Activated CD8-positive, alpha-beta memory T cell treated with anti-CD3 and anti-CD28 coated beads for 1 hour (primary cell): ENCODE measurements at places on chromosomes 1 and 21.
A peak's percentile ranks its signal among the peaks of the same experiment; 100 is the strongest.

- DNase-seq, result peak; percentile 51
Measured at GRCh38 chr1:25562101-25562927, 18.9 kb downstream of the LDLRAP1 start.

DNA sequence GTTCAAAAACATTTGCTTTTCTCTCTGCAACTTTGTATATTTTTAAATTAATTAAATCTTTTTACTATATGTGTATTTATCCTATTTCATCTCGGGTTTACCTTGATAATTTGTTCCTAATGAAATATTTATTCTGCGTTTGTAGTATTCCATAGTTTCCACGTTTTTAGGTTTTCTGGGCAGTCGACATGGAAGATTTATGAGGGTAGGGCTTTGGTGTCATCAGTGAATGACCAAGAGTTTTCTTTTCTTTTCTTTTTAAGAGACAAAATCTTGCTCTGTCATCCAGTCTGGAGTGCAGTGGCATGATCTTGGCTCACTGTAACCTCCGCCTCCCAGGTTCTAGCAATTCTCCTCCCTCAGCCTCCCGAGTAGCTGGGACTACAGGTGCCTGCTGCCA, 17.2 kb upstream of the ZNF669 start:
- DNase-seq, result no peak

- no peak for DNase-seq
Measured at GRCh38 chr21:41736423-41736822, 30.4 kb downstream of the RIPK4 start.

DNA sequence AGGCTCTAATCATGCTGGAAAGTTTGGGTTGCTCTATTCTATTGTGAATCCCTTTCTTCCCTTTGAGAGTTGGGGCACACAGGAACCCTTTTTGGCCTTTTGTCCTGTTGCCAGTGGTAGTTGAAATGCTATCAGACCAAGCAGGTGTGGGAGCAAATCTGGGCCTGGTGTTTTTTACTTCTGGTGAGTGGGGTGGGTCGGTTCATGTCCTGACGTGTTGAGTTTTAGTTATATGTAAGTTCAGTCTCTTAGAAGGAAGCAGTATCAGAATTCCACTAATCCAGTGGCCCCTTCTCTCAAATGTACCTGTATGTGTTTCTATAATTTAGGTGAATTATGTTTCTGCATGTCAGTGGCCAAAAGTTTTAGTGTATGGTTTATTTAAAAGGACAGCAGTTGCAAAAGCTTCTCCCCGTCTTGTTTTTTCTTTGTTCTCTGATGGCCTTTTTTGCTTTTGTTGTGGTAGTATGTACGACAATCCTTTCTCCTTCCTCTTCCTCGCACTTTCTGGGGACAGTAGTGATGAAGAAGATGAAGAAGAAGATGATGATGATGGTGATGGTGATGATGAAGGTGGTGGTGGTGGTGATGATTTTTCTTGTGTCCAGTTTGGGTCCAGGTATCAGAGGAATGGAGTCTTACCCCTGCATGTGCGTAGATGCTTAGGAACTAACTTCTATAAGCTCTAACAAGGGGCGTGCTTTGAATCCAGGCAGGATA, 74.2 kb downstream of the UBE4B start:
- no peak for DNase-seq

- DNase-seq, result no peak
Measured at GRCh38 chr1:197806718-197807117, 31.4 kb upstream of the DENND1B start.

GRCh38 chr1:243496187-243496646, 240.4 kb downstream of the SDCCAG8 start:
- no peak for DNase-seq

- DNase-seq, result no peak
Measured at GRCh38 chr1:231678011-231678432, 51.4 kb downstream of the DISC1 start.

GRCh38 chr1:247845693-247846017, 4.0 kb upstream of the OR11L1 start:
- DNase-seq, result no peak

DNA sequence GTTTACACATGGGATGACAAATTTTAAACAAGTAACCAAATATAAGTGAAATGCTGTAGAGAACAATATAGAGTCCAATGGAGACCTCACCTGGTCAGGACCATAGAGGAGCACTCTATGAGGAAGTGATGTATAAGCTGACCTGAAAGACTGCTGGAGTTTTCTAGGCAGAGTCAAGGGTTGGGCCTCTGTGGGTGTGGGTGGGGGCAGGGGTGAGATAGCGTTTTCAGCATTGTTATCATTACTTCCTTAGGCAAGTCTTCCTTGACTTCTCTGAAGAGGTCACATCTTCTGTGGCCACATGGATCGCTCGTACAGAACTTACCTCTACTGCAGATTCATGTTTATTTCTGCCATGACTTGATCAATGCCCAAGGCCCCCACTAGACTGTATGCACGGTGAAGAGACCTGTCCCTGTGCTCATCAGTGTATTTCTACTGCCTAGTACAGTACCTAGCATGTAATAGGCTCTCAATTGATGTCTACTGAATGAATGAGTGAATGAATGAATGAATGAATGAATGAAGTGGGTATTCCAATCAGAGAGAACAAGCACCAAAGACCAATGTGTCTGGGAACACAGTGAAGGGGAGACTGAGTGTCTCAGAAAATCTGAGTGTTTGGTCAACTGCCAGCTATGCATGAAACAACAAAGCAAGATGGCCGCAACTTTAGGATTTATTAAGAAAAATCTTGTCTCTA, 116.5 kb downstream of the RNF220 start:
- DNase-seq, result no peak

DNA sequence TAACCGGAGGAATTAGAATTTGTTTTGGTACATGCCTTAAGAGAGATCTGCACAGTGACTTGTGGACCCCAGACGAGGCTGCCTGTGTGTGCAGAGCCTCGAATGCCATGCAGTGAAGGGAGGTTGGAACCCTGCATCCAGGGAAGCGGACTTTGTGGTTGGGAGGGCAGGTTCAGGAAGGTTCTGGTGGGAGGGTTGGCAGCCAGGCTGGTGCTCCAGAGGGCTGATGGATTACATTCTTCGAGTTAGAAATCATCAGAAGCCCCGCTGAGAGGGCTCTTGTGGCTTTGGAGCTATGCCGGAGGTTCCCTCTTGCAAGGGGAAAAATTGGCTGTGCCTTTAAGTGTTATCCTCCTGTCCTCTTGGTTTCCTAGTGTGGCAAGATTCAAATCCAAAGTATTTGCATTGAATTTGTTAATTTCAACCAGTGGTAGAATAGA, 21.1 kb downstream of the ROR1 start:
- DNase-seq, result no peak
